ENCODE measurements at places on chromosomes 13 and 19.

DNA sequence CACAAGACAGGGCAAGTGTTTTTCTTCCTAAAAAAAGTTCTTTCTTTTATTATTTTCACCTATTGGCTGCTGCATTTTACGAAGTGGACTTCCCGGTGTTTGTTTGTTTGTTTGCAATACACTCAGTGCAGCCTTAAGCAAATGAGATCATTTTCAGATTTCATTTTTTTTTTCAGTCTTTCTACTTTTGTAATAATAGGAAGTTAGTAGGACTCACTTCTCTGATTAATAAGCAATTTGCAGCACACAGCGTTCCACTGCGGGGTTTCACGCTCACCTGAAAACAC is 128.3 kb downstream of the STK24 start:
- DNase-seq = no peak

DNA sequence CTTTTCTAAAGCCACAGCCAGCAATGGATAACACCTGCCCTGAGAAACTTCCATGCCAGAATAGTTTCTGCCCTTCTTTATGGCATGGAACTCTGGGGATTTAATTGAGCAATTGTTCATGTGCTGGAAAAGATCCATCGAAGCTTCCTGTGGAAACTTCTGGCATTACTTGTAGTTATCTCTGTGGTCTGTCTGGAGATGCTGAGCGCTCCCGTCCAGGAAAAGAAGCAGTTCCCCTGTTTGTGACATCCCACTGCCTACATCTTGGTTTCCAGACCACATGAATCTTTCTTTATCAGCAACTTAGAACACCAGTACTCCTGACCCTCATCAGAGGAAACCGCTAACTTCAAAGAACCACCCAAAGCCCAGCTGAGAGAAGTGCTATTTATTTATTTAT is 24.6 kb downstream of the FLT1 start:
- peak; percentile 38 for DNase-seq

DNA sequence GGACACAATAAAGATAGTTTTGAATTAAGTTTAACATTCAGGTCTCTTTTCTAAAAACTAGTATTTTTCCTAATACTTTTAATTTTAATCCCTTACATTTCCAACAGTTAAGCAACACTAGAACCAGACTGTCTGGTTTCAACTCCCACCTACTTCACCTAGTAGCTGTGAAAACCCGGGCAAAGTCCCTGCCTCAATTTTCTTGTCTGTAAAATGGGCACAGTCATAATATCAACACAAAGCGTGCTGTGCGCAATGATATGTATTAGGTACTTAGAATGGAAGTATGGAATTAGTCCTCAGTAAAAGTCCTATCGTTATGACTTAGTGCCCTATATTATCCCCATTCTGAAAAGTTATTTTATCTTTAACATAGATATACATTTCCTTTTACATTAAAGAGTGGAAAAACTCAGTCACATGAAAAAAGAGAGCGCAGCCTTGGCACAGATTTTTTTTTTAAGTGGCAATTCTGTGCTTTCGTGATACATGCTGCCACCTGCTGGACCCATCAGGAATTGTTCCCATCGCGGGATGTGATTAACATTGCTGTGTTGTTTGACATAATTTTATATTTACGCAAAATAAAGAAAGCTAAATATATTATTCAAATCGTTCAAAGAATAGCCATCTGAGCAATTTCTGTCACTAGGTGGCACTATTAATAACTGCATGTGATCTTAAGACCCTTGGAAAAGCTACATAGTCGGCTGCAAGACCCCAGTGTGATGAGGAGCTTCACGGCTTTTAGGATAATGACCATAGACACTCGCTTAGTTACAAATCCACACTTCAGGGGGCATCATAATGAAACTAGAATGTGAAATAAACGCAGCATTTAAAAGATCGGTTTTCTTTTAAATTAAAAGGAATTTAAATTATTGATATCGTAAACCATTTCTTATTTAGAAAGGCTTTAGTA is 59.9 kb downstream of the LIG4 start:
- DNase-seq = peak; percentile 20

DNA sequence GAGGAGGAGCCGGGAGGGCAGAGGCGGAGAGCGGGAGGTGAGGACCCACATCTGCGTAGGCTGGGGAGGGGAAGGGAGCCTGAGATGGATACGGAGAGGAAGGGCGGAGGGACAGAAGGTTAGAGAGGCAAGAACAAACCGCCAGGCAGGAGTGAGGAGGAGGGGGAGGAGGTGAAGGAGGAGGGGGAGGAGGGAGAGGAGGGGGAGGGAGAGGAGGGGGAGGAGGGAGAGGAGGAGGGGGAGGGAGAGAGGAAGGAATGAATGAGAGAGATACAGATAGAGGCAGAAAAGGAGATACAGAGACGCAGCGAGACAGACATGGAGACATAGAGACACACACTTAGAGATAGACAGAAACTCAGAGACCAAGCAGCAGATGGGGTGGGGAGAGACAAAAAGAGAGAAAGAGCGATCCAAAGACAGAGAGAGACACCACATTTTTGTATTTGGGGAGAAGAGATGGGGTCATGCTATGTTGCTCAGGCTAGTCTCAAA is 782 bp upstream of the CA11 start:
- no peak for DNase-seq

DNA sequence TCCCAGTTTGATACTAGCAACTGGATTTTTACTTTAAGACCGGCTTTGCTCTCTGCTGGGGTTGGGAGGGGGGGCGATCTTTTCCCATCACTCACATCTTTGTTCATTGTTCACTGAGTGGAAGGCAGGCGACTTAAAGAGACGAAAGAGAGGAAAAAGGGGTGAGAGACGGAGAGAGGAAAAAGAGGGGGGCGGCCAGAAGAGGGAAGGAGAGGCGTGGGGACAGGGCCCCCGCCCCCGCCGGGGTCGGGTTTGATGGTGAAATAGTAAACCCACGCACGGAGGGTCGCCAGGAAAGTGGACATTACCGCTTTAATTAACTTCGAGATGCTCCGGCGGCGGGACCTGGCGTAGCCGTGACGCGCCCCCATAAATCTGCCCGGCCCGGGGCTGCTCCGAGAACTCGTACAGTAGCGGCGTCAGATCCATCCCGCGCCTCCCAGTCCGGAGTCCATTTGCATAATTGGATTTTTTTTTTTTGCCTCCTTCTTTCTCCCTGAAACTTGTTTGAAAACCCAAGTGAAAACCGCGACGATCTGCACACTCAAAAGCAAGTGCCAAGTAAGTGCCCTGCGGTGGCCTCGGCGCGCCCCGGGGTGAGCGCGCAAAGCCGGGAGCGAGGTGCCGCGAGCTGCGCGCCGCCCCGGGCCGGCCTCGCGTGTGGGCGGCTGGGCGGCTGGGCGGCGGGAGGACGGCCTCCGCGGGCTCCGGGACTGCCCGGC is 143.9 kb upstream of the ZNF536 start:
- no peak for DNase-seq
